CD4-positive, alpha-beta T cell (primary cell): ENCODE measurements at places on chromosomes 3 and 15. TPM values are rescaled to one million over a fixed set of nuclear protein-coding genes. Genes with fewer than 3 reads are reported as not detected.

Gene ALDH1L1
- not detected for total RNA-seq

Gene SGO1
- not detected for total RNA-seq

DNA sequence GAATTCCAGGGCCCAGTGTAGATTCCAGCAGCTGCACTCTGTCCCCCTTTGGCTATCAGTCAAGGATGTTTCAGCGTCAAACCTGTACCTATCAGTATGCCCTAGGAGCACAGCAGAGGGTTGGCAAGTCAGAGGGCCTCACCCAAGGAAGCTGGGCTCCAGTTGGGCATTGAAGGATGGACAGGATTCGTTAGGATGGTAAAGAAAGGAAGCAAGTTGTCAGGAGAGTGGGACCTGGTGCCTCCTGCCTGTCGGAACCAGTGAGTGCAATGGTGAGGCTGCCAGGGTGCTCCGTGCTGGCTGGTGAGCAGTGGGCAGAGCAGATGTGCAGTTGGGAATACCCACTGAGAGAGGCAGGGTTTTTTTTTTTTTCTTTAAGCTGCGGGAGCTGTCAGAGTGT, 157.2 kb downstream of the CHDH start:
- H3K4me1 ChIP-seq = no peaks in the 10 kb centered on the region
- H3K36me3 ChIP-seq = no peaks in the 10 kb centered on the region
- no peak overlapping the region for H3K4me3 ChIP-seq
- H3K27me3 ChIP-seq = no peaks in the 10 kb centered on the region

GRCh38 chr15:34122771-34123183, 20.9 kb downstream of the PGBD4 start:
- DNase-seq = no peak
- H3K36me3 ChIP-seq = no peaks in the 10 kb centered on the region
- peaks cover 3% of the 10 kb centered on the region for H3K27me3 ChIP-seq
- no peak overlapping the region for H3K27ac ChIP-seq
- H3K4me3 ChIP-seq = no peak overlapping the region
- no peaks in the 10 kb centered on the region for H3K4me1 ChIP-seq

DNA sequence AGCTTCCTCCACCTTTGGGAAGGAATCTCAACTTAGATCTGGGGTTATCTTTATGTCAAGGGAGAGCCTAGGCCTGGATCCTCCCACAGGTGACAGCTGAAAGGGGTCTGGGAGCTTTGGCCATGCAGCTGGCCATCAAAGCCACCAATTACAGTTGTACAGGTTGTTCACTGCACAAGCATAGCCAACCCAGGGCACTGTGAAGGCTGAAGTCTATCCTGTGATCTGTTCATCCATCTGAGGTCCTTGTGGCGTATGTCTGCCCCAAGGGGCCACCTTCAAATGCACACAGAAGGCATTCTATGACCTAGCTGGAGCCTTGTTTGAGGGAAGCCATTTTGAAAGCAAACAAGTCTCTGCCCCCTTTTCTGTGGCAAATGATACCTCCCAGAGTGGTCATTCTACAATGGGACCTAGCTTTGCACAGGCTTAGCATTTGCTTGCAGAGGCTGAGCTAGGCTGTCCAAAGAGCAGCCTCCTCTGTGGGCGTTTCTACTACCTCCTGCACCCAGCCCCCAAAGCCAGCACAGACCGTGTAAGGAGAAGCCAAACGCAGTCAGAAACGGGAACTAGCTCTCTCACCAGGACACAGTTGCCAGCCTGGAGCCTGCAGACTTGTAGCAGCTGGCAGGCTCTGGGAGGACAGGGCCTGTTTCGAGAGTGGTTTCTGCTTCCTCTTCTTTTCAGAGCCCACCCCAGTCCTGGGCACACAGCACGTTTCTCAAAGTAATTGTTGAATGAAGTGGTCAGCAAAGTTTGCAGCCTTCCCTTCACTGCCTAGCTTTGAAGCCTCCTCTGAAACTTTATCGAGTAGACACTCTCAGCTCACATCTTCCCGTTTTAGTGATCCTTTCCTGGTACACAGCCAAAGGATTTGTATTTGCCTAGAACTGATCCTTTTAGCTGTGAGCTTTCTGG, 157.3 kb upstream of the SMAD3 start:
- H3K4me1 ChIP-seq = peaks cover 19% of the 10 kb centered on the region
- H3K27ac ChIP-seq = no peak overlapping the region
- H3K36me3 ChIP-seq = no peaks in the 10 kb centered on the region
- no peak for DNase-seq
- H3K4me3 ChIP-seq = no peak overlapping the region

DNA sequence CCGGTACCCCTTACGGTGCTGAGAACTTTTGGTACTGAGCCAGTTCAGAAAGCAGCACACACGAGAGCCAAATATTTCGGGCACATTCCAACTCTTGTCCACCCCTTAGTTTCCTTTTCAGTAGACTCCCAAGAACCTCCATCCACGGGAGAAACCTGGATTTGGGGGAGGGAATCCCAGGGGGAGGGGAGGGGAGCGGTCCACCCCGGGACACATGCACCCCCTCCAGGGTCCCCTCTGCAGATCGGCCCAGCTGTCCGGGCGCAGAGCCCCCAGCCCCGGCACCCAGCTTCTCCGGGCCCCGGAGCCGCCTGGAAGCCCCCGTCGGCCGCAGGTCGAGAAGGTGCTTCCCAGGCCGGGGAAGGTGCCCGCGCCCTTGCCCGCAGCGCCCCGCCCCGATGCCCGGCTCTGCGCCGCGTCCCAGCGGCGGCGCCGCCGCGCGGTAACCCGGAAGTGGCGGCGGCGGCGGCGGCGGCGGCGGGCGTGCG, 455 bp upstream of the ABHD17C start:
- no peaks in the 10 kb centered on the region for H3K36me3 ChIP-seq
- peak overlapping the region; percentile 59 for H3K4me3 ChIP-seq
- no peak for DNase-seq
- H3K27ac ChIP-seq = no peak overlapping the region
- H3K4me1 ChIP-seq = peaks cover 20% of the 10 kb centered on the region
- H3K27me3 ChIP-seq = no peaks in the 10 kb centered on the region

Gene PLSCR2
- total RNA-seq = not detected

Gene ECE2
- not detected for total RNA-seq

Gene PLCH1
- total RNA-seq = 0.20 TPM

DNA sequence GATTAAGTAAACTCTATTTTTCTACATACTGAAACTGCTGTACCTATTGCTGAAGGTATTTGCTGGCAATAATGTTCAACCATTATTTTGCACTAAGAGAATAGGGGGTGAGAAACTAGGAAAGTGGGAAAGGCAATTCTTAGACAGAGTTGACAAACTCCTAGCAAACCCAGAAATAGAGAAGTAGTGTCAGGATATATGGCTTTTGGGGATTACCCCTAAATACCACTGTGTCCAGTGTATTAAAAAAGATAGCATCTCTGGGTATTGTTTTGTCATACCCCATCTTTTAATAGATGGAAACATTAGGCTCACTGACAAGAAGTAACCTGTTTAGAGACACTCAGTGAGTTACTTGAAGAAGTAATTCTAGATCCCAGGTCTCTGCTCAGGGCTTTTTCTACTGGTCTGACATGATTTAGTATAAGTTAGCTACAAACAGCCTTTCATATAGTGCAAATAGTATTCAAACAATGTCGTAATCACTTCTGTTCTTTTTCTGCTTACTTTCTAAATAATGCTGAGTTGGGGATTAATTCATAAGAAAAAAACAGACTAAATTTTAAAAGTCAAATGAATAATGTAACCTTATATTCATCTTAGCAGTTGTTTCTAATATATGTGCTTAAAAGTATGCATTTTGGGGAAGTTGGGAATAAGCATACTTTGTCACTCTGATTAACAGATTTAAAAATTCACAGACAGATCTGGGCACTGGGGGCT, 107.2 kb downstream of the IL1RAP start:
- no peak overlapping the region for H3K4me3 ChIP-seq
- no peak overlapping the region for H3K27ac ChIP-seq
- no peaks in the 10 kb centered on the region for H3K27me3 ChIP-seq
- H3K4me1 ChIP-seq = no peaks in the 10 kb centered on the region

DNA sequence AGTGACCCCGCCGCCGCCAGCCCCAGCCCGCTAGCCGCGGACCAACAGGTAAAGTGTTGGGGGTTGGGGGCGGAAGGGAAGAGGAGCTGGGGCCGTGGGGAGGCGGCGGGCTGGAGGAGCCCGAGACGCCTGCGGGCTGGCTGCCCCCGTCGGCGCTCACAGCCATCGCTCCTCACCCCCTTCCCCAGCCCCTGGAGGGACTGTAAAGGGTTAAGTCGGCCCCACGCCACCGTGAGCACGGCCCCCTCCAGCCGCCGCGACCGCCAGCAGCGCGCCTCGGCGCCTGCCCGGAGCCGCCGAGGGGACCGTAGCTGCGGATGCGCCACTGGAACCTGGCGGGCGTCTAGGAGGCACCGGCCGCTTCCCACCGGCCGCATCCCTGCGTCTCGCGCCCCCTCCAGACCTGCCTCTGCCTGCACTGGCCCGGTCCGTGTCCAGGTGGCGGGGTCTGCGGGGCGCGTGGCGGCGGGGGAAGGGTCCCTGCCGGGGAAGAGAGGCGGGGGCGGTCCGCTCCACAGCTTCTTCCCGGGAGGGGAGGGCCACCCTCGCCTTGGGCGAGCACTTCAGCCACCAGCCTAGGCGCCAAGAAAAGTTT, 522 bp downstream of the MED12L start:
- H3K27me3 ChIP-seq = peaks cover 22% of the 10 kb centered on the region
- peak; percentile 25 for DNase-seq
- no peak overlapping the region for H3K27ac ChIP-seq
- H3K4me3 ChIP-seq = peak overlapping the region; percentile 50
- H3K36me3 ChIP-seq = no peaks in the 10 kb centered on the region

Gene NAA50
- 48.0 TPM for total RNA-seq

Gene GPR27
- total RNA-seq = 0.84 TPM

Gene RTP1
- not detected for total RNA-seq

Gene TLR9
- 0.08 TPM for total RNA-seq

GRCh38 chr3:49124991-49125670, 4.5 kb upstream of the USP19 start:
- no peaks in the 10 kb centered on the region for H3K27me3 ChIP-seq
- H3K36me3 ChIP-seq = no peaks in the 10 kb centered on the region

DNA sequence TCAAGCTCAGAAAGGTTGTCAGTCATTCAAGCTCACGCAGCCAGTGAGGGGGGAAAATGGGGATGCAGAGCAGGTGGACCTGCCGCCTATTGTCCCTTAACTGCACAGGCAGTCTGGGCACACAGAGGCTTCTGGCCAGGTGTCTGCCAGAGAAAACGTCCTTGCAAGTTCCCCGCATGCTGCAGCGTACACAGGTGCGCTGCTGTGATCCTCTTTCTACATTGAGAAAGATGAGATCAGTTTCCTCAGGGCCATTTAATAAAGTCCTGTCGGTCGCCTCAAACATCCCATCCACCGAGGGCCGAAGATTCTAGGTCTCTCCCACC, 445 bp upstream of the TSEN2 start:
- peaks cover 29% of the 10 kb centered on the region for H3K4me1 ChIP-seq
- no peak for DNase-seq
- peak overlapping the region; percentile 81 for H3K27ac ChIP-seq
- no peaks in the 10 kb centered on the region for H3K36me3 ChIP-seq
- H3K27me3 ChIP-seq = no peaks in the 10 kb centered on the region

DNA sequence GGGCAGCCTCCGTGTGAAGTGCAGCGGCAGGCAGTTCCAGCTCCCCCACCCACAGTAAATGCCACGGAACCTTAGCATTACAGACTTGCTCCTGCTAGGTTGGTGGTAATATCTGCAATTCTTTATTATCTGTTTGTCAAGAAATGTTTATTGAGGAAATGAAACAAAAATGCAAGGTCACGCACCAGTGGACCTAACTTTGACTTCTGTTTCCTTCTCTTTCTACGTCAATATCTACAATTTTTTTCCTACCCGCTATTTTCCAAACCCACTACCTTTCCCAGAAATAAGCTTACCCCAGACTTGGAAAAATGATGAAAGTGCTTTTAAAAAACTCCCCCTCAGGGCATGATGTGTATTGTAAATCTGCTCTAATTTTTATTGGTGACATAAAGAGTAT, 18.9 kb downstream of the ILDR1 start:
- no peak overlapping the region for H3K4me3 ChIP-seq
- no peaks in the 10 kb centered on the region for H3K36me3 ChIP-seq

GRCh38 chr15:47300596-47300995, 416.7 kb upstream of the SEMA6D start:
- H3K27ac ChIP-seq = no peak overlapping the region
- no peak for DNase-seq
- H3K4me1 ChIP-seq = no peaks in the 10 kb centered on the region

DNA sequence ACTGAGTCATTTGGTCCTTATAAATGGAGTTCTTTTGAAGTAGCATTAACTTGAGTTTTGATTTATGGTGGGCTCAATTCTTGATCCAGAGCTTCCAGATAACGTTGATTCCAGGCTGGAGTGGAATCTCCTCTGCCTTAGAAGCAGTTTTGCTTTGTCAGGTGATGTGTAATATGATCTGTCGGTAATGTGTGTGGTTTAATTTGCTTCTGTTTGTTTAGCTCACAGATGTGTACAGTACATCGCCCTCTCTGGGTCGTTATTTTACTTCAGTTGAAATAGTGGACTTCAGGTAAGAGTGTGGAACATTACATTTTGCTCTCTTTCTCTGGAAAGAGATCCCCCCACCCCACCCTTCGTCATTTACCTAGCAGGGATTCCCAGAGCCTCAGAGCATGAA, 23.1 kb downstream of the C3orf52 start:
- no peak overlapping the region for H3K4me3 ChIP-seq
- H3K27me3 ChIP-seq = no peaks in the 10 kb centered on the region
- peaks cover 4% of the 10 kb centered on the region for H3K4me1 ChIP-seq
- no peak for DNase-seq
- no peak overlapping the region for H3K27ac ChIP-seq

- no peaks in the 10 kb centered on the region for H3K36me3 ChIP-seq
- no peaks in the 10 kb centered on the region for H3K27me3 ChIP-seq
- peaks cover 38% of the 10 kb centered on the region for H3K4me1 ChIP-seq
Measured at GRCh38 chr3:196624907-196625306, 14.6 kb upstream of the NRROS start.

GRCh38 chr3:25338158-25338725, 89.8 kb upstream of the RARB start:
- DNase-seq = no peak
- no peaks in the 10 kb centered on the region for H3K27me3 ChIP-seq
- no peak overlapping the region for H3K27ac ChIP-seq
- no peaks in the 10 kb centered on the region for H3K36me3 ChIP-seq
- H3K4me1 ChIP-seq = no peaks in the 10 kb centered on the region

GRCh38 chr15:76935620-76936019, 4.1 kb downstream of the RCN2 start:
- peaks cover 20% of the 10 kb centered on the region for H3K36me3 ChIP-seq
- H3K27ac ChIP-seq = no peak overlapping the region
- no peaks in the 10 kb centered on the region for H3K27me3 ChIP-seq
- no peak overlapping the region for H3K4me3 ChIP-seq

Gene SELENOK
- total RNA-seq = 153 TPM

DNA sequence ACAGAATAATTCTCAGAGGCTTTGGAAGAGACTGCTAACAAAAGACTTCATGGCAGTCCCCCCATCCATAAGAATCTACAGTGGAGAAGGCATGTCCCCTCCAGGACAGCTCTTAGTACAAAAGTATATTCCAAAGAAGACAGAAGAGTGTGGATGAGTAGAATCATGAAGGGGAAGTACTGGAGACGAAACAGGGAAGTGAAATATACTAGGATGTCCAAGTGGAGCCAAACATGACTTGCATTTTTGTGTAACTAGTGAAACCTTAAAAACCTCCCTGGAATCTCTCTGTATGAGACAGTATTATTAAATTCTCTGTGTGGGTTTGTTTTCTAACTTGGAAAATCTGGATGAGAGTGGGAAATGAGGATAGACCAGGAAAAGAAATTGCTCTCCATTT, 312.4 kb downstream of the RSL24D1 start:
- no peak for DNase-seq
- H3K4me3 ChIP-seq = no peak overlapping the region
- H3K4me1 ChIP-seq = no peaks in the 10 kb centered on the region
- no peak overlapping the region for H3K27ac ChIP-seq

GRCh38 chr3:143081844-143082778, 37.5 kb upstream of the CHST2 start:
- DNase-seq = no peak
- H3K27ac ChIP-seq = no peak overlapping the region
- peaks cover 7% of the 10 kb centered on the region for H3K4me1 ChIP-seq
- H3K4me3 ChIP-seq = no peak overlapping the region
- no peaks in the 10 kb centered on the region for H3K27me3 ChIP-seq

Gene CCNB2
- 0.85 TPM for total RNA-seq
